Eye (tissue), 1 donor: ENCODE measurements at places on chromosomes 7 and 10.

- DNase-seq: no peak
Observed at GRCh38 chr10:75245354-75246250, 9.8 kb upstream of the COMTD1 start.

GRCh38 chr7:127967281-127967680 lies 64.0 kb downstream of the LRRC4 start:
- no peak for DNase-seq

- DNase-seq: no peak
Observed at GRCh38 chr10:14271621-14272020, 59.1 kb downstream of the FRMD4A start.

DNA sequence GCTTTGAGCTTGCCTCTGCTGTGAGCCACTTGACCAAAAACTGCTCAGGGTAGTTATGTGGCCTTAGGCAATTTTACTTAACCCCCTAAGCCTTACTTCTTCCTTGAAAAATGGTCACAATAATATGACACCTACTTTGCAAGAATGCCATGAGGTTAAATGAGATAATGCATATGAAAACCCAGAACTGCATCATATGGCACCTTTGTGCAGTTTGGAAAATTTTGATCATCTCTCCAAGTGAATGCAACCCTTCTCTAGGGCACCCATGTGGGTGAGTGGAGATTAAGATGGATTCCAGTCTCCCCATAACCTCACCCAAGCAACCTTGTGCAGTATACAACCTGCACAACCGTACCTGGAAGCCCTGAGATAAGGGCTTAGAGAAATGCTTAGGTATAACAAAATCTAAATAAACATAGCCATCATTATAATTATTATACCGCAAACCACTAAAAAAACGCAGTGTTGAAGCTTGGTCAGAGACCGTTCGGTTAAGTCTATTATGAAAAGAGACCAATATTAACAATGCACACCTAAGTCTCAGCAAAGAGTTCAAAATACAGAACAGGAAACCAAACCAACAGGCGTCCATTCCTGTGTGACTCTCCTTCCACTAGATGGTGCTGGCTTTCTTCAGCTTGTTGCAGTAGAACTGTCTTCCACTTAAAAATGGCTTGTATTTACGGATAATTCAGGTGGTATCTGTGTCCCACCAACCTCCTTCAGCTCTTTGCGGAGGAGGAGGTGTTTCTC lies 21.0 kb upstream of the ASB15 start:
- peak; percentile 47 for DNase-seq

DNA sequence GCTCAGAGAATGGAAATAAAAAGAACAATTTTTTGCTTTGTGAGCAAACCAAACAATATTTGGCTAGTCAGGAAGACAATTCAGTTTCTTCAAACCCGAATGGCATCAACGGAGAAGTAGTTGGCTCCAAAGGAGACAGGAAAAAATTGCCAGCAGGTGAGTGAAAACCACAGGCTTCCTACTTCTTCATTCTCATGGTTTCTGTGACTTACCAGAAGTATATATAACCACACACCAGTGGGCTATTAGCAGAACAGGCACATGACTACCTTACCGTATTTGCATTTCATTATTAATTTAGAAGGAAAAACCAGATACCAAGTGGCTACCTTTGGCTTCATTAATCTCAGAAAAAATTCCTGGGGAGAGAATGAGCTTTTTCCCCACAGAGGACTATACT lies 8.8 kb downstream of the TDRD1 start:
- no peak for DNase-seq

DNA sequence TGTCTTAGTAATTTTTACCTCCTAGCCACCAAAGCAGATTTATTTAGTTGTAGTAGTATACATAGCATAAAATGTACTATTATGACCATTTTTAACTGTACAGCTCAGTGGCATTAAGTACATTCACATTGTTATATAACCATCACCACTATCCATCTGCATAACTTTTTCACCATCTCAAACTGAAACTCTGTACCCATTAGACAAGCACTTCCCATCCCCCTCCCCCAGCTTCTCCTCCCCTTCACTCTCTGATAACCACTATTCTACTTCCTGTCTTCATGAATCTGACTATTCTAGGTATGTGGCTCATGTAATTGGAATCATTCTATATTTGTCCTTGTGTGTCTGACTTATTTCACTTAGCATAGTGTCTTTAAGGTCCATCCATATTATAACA lies 71.9 kb downstream of the MRPL32 start:
- no peak for DNase-seq

DNA sequence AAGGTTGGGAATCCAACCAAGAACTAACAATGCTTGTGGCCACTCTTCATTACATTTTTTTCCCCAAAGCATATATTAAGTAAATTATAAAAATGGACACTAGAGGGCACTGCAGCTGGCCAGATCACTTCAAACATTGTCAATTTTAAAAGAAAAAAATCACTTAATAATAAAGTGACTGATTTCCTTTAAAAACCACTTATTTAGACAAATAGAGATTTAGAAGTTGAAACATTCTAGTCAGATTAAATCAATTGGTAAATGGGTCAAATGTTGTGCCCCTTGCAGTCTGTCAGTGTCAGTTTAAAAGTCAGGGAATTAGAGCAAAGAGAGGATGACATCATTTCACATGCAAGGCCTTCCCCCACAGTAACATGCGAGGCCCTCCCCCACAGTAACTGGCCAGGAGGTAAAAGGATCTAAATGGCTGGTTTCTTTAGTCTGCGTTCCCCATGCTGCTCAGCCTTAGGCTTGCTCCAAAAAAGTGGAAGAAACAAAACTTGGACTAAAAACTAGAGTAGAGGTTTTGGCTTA lies 177.9 kb downstream of the SKAP2 start:
- DNase-seq: peak; percentile 85

- no peak for DNase-seq
Observed at GRCh38 chr10:71597821-71598498, 121.6 kb downstream of the C10orf105 start.

- no peak for DNase-seq
Observed at GRCh38 chr7:101128040-101128834, 1.3 kb downstream of the SERPINE1 start.

- DNase-seq: no peak
Observed at GRCh38 chr10:14617852-14618251, 156.8 kb downstream of the FAM107B start.

GRCh38 chr10:133139551-133140065 lies 20.4 kb upstream of the KNDC1 start:
- DNase-seq: no peak

- DNase-seq: no peak
Observed at GRCh38 chr10:20215547-20216152, 399.4 kb downstream of the PLXDC2 start.

DNA sequence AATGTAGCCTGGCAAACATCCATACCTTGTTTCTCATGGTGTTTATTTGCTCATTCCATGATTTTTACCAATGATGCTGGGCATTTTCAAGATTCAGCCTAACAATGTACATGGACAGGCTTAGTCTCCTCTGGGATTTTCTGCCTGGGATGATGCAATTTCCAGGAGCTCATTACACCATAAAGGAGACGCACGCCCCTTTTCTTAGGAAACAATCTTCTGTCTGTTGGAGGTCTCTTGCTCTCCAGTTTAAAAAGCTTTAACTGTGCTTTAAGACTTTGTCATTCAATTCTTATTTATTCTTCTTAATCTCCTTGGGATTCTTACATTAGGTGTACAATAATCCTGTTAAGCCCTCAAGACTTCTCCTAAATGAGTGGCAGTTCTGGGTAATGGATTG lies 150.3 kb upstream of the NRP1 start:
- DNase-seq: peak; percentile 56

DNA sequence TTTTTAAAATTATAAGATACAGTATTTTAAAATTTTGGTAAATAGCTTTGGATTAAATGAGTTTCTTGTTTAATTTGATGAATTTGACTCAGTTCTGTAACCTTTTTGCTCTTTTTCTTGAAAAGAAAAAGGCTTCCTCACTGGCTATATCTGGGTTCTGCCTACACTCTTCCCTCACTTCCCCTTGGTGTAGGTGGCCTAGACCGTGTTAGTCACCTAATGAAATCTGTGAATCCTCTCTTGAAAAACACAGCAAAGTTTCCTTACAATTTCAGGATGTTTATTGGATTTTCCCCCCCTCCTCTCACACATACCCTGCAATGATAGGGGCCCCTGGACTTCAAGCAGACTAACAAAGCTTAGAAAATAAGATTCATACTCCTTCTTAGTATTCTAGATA lies 231.6 kb downstream of the ADK start:
- no peak for DNase-seq

- no peak for DNase-seq
Observed at GRCh38 chr10:130435961-130436360, 299.8 kb downstream of the GLRX3 start.

GRCh38 chr10:46090258-46090812 lies 44.3 kb upstream of the MSMB start:
- no peak for DNase-seq

GRCh38 chr10:94607111-94607510 lies 61.5 kb downstream of the HELLS start:
- no peak for DNase-seq

DNA sequence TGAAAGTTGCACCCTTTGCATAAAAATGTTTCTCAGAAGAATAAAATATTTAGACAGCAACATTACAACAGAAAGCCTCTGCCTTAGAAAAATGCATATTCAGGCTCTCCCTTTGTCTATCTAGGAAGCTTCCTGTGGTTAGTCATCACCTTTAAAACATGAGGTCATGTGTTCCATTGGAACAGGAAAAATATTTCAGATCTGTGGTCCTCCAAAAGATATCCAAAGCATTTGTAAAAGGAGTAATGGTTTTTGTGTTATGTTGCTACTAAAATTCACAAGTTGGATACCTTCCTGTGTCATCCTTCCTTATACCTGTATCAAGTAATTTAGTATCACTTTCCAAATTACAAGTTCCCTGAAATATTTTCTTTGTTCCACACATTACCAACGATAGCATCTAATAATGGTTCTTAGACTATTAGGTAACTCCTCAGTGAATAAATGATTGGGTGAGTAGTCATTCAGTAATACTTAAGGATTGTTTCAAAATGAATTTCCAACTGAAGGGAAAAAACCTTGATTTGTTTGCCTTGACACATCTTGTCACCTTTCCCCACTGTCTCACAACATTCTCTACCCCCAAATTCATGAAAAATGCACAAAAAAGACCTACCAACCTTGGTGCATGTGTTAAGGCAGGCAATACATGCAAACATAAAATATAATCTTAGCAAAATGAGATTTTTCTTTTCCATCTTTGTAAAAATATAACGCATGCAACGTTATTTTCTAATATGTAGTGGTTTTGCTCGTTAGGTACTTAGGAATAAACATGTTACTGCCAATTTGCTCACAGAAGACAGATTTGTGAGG lies 19.7 kb upstream of the RHOBTB1 start:
- DNase-seq: no peak

DNA sequence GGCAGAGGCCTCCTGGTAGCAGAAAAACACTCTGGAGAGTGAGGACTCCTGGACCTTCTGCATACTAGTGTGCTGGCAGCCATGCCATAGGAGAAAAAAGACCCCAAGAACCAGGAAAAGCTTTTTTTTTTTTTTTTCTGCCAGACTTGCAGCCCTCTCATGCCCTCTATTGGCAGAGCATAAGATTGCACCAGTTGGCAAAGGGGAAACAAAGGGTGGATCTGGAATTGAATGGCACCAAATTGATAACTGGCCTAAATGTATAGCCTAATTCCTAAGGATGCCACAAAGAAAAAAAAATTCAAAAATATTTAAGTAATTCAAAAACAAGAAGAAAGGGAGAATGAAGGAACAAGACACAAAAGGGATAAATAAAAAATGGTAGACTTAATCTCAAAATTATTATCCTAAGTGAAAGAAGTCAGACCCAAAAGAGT lies 112.5 kb upstream of the GHITM start:
- DNase-seq: peak; percentile 70

- no peak for DNase-seq
Observed at GRCh38 chr10:79029478-79030390, 39.0 kb upstream of the ZMIZ1 start.

DNA sequence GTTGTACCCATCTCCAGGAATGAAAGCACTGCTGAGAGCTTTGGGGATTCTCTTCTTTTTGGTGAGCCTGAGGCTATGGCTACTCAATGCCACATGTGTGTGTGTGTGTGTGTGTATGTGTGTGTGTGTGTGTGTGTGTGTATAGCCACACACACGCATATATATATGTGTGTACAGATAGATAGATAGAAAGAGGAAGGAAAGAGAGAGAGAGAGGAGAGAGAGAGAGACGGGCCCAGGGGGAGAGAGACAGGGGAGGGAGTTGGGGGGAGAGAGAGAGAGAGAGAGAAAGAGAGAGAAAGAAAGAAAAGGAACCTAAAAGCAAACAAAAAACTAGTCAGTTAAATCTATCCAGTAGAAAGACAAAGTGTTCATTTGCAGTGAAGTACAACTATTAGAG lies 8.3 kb downstream of the SLC13A4 start:
- no peak for DNase-seq

GRCh38 chr10:48769706-48770435 lies 85.2 kb downstream of the WDFY4 start:
- DNase-seq: no peak

- DNase-seq: no peak
Observed at GRCh38 chr10:89478739-89479654, 56.4 kb downstream of the SLC16A12 start.

- no peak for DNase-seq
Observed at GRCh38 chr7:14841869-14842268, 60.7 kb downstream of the DGKB start.

DNA sequence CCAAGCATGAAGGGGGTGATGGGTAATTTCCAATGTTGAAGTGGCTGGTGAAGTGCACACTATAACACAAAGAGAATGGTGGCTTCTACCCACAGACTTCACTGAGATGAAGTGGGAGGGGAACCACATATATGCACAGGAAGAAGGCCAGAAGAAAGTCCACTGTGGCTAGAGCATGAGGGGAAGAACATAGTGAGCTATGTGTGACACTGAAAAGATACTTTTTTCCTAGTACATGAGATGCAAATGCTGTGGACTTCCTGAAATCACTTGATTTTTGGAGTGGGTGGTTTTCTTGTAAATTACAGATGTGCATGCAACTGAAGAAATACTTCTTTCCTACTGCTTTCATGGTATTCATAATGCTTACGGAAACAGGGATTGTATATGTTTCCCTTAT lies 115.6 kb upstream of the PHYHIPL start:
- no peak for DNase-seq

DNA sequence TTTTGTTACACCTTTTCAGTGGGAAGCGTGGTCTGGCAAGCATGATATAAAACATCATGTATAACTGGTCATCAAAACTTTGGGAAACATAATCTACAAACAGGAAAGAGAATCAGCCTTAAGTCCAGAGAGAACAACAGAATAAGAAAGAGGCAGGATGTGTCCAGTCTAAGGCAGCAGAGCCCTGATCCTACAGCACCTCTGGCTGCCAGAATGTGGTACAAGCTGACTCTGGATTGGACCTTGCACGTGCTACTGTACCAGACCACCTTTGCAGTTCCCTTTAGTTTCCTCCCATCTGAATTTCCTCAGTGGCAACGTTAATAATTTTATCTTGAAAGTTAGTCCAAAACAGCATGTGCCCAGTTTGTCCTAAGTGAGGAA lies 824.6 kb upstream of the IGFBP3 start:
- DNase-seq: no peak

GRCh38 chr10:34528320-34528719 lies 286.8 kb downstream of the PARD3 start:
- peak; percentile 46 for DNase-seq

GRCh38 chr7:30627026-30627425 lies 32.3 kb downstream of the GARS1 start:
- DNase-seq: no peak

- DNase-seq: no peak
Observed at GRCh38 chr7:130145424-130146100, 59.6 kb downstream of the TMEM209 start.

- DNase-seq: no peak
Observed at GRCh38 chr7:22865602-22865960, 42.9 kb upstream of the TOMM7 start.

- DNase-seq: no peak
Observed at GRCh38 chr10:113399065-113399464, 153.8 kb upstream of the HABP2 start.
